ENCODE measurements at places on chromosomes 12 and 14.

GRCh38 chr12:92539976-92540781 lies 162.6 kb upstream of the PLEKHG7 start:
- DNase-seq, result no peak

DNA sequence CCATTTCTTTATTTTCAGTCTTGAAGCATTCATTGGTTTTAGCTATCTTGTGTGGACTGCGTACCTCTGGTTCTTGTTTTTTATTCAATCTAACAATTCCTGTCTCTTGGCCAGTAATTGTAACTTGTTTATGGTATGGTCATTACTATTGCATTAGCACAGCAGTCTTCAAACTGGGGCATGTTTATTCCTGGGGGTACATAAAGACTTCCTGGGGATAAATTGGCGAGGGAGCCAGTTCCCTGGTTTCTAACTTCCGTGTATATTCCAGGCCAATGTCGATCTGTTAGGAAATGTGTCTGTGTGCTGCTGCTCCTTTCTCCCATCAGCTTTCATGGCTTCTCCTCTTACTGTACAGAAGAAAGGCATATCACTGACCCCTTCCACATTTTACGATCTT lies 13.7 kb upstream of the EVL start:
- no peak for DNase-seq

- DNase-seq, result no peak
Measured at GRCh38 chr14:90970167-90970600, 90.3 kb downstream of the RPS6KA5 start.

- DNase-seq, result no peak
Measured at GRCh38 chr14:93981316-93982229, 5.2 kb upstream of the ASB2 start.

DNA sequence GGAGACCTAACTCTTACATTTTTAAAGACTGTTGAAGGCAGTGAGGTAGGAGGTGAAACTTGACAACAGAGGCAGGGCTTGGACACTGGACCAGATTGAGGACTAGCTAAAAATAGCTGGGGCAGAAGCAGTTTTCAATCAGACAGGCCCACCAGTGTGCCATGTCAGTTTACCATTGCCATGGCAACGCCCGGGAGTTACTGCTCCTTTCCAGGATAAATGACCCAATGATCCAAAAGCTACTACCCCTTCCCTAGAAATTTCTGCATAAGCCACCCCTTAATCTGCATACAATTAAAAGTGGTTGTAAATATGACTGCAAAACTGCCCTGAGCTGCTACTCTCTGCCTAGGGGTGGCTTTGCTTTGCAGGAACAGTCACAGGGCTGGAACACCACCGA lies 53.2 kb upstream of the PKP2 start:
- DNase-seq, result no peak

DNA sequence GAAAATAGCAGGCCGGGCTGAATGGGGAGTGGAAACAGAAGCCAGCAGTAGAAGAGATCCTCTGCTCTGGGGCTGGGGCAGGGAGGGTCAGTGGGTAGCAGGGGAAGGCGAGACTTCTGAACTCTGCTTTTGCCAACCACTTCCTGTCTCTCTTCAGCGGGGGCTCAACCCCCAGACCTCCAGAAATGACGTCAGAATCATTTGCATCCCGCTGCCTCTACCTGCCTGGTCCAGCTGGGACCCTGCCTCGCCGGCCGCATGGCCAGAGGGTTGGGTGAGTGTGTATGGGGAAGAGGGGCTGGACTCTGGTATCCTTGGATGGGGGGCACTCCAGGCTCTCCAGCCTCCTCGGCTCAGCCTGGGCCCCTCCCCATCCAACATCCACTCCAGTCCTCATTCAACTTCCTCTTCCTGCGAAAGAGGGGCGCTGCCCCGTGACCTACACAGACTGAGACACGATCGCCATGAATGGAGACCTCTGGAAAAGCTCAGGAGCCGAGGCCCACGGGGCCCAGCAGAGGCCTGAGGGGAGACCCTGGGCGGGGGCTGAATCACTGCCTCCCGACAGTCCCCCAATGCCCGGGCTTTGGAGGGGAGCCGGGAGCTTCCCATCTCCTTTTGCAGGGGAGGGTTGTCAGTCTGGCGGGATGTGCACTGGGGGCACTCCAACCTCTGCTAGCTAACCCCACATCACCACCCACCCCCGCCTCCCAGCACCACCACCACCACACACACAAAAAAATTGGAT lies 458 bp upstream of the HOXC4 start:
- peak; percentile 46 for DNase-seq

DNA sequence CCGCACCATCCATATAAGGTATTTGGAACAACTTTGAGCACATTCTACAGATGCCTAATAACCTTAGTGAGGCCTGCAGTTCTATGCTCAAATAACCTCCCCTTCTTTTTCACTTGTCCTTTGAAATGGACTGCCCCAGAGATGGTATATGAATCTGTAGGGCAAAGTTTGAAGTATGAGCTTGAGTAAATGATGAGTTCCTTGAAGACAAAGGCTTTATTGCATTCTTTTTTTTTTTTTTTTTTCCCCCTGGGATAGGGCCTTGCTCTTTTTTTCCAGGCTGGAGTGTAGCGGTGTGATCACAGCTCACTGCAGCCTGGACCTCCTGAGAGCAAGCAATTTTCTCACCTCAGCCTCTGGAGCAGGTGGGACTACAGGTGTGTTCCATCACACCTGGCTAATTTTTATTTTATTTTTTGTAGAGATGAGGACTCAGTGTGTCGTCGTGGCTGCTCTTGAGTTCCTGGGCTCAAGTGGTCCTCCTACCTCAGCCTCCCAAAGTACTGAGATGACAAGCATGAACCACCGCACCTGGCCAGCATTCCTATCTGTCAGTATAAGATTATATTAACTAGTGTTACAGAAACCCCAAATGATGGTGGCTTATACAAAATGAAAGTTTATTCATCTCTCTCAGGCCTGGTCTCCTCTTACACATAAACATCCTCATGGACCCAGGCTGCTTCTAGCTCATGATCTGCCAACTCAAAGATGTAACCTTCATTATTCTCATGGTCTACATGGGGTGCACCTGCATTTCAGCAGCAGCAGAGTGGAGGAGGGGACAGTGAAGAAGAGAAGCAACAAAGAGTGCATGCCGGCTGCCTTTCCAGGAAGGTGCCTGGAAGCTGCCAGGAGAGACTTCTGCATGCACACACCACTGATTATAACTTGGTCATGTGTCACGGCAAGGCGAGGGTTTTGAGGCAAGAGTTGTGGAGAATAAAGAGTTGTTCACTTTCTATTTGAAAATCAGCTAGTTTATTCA lies 101.4 kb downstream of the DUSP16 start:
- no peak for DNase-seq

DNA sequence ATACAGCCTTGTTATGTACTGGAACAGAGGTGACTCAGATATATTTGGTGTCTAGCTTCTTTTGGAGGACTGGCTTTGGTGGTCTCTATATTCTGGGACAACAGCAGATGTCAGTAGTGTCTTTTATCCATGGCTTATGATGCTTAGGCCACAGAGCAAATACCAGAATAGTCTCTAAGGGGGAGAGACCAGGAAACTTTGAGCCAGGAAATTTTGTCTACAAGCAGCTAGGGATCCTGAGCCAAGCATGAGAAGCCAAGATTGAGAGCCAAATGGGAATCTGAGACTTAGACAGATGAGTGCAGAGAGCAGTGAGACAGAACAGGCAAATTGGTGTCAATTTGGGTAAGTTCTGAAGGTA lies 28.4 kb upstream of the PTPRR start:
- no peak for DNase-seq

Measured in AG20443 (cell line).